DMS53 (cell line): ENCODE measurements at places on chromosomes 1 and 21.

DNA sequence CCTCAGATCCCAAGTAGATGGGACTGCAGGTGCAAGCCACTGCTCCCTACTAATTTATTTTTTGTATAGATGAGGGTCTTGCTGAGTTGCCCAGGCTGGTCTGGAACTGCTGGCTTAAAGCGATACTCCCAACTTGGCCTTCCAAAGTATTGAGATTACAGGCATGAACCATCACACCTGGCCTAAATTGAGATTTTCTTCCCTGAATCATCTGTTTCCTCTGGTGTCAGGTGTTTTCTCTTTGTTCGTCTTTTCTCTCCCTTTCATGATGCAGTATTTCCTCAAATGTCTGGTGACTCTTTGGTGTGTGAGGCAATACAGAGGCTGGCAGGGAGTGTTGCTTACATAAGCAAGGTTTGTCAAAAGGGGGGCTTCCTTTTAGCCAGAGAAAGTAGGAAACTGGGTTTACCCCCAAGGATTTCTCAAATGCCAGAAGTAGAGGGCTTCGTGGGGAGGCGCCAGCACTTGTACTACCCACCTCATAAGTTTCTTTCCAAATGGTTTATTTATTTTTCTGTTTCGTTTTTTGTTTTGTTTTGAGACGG is 27.6 kb downstream of the CLDN14 start:
- DNase-seq, result no peak

- DNase-seq, result no peak
Observed at GRCh38 chr1:220327106-220327505, 54.9 kb upstream of the RAB3GAP2 start.

- no peak for DNase-seq
Observed at GRCh38 chr21:17950591-17950990, 131.4 kb upstream of the C21orf91 start.

DNA sequence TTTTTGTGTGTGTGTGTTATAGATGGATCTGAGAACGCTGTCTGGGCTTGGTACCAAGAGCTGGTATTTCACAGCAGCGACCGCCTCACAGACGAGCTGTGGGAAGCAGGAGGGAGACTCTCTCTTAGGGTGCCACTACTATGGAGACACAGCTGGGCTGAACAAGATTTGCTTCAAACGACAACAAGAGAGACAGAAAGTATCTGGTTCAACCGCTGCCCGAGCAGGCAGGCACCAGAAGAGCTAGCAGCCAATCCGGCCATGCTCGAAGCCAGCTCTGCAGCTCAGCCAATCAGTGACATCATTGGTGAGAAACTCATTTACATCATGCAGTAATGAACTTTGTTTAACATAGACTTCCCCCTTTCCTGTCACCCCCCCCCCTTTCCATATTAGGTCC is 341.3 kb downstream of the USP25 start:
- no peak for DNase-seq

DNA sequence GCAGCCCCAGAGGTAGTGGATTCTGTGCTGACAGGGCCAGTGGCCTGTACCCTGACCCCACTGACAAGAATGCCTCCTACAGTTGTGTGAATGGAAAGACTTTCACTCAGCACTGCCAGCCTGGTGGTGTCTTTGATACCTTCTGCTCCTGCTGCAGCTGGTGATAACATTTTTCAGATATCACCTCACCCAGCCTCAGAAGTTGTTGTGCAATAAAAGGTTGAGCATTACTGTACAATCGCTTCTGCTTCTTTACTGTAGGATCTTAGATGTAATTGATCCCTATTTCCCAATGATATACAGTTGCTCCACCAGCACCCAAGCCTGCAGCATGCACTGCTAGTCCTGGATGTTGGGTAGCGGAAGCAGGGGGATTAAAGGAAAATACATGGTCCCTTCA is 4.8 kb upstream of the CHIA start:
- no peak for DNase-seq

DNA sequence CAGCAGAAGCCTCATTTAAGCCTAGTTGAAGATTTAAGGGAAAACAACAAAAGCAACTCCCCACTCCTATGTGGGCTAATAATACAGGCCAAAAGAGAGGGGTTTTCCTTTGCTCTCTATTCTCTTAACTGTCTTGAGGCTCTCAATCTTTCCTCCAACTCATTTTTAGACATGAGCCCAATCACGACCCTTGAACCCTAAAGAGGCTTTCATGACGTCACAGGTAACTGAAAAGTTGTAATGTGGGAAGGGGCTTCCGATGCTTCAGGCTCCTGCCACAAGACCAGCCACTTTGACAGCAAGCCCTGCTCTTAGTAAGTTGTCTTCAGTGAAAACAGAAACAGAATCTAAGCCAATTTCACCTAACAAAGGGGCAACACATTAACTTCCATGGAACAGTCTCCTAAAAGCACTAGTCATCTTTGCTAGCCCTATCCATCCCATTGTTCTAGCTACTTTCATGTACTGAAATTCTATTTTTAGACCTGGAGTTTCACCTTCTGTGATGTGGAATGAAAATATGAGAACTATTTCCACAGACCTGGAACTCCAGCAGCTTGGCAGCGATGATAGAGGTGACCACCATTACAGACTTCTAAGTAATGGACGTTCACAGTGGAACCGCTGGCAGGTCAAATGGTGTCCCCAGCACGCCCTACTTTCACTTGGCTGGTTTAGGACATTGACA is 36.3 kb downstream of the GPR161 start:
- DNase-seq, result no peak

DNA sequence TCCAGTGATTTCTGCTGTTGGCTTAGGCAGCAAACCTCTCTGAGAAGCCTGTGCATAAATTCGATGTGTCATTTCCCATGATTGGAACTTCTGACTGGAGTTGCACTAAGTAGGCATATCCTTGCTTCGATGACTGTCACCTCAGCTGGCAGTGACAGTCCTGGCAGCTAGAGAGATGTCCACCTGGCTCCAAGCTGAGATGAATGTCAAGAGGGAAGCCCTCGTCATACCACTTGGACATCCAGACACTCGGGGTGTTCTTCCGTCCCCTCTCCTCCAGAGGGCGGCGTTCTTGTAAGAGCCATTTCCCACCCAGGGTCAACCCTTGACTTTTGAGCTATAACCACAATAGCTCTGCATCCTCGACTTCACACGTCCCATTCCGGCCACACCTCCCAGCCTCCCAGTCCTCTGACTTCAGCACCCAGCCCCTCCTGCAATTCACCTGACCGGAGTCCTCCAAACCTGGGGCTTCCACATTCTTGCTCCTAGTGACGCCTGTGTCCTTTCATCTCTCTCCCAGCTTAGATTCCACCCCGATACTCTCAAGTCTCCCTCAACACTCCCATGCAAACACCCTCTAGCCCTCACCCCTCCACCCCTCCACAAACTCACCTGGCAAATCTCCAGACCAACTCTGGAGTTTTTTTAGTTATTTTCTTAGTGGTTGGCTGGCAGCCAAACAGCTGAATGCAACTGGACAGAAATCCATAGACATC is 17.3 kb downstream of the CA6 start:
- DNase-seq, result peak; percentile 95

GRCh38 chr1:53210352-53210751 is 10.1 kb downstream of the CZIB start:
- DNase-seq, result no peak

DNA sequence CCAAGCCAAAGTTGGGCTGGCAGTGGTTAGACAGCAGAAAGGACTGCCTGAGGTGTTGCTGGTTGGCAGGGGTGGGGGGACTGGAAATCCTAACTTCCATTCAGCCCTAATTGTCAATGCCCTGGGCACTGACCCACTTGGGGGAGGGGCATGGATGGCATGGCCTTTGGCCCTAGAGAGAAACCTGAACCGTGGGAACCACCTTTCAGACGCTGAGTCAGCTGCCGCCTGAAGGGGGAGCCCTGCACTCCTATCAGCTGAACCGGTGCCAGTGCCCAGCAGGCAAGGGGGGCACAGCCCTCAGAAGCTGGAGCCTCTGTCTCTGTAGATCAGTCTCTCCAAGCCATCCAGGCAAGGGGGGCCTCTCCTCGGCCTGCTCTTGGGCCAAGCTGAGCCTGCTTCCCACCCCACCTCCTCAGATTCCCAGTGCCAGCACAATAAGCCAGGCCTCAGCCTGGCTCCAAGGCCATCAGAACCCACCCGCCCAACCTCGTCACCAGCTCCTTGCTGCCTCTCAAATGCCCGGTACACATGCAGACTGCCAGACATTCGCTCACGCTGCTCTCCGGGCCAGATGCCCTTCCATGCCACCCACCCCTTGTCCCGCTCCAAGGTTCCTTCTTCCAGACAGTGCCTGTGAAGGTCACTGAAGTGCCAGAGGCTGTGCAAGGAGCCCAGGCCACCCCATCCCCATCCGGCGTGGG is 11.6 kb downstream of the TINAGL1 start:
- DNase-seq, result peak; percentile 92

DNA sequence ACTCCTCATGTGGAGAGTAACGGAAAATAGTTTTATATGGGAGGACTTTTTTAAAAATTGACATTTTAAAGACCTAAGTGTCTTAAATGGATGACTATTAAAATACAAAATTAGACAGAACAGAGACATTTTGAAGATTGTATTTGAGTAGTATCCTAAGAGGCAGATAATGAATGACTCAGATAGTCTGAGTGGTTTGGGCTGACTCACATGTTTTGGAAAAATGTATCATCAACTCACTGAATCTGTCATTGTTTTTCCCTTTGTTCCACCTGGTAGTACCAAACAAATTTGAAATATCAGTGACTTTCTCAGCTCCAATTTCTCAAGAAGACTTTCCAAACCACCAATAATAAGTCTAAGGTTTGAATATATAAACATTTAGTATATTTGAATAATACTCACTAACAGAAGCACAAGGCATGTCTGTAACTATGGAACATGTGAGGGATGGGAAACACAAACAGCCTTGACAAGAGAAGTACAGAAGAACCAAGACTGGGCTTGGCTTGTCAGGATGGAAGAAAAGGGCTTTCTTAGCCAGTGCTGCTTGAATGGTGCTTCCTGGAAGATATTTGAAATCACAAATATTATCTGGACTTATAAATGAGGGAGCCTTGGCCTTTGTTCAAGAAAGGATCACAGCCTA is 90.6 kb downstream of the SGIP1 start:
- DNase-seq, result peak; percentile 84

GRCh38 chr1:168907786-168908348 is 178.9 kb upstream of the DPT start:
- DNase-seq, result peak; percentile 57

GRCh38 chr1:203422656-203423055 is 53.0 kb upstream of the PRELP start:
- no peak for DNase-seq

DNA sequence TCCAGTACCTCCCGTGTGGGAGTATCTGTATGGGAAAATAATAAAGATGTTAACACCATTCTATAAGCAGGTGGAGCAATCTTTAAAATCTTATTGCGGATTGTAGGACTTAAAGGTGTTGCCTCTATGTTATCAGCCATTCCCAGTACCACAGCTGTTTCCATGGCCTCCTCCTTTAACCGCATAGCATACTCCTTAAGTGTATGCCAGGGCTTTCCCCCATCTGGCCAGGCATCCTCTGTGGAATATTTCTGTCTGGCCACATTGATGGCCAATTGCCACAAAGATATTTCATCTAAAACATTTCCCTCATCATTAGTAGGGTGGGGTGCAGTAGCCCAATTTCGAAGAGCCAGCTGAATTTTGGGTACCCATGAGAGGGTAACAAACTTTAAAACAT is 7.3 kb upstream of the STUM start:
- peak; percentile 38 for DNase-seq

GRCh38 chr1:162404550-162405160 is 7.3 kb downstream of the SH2D1B start:
- no peak for DNase-seq

DNA sequence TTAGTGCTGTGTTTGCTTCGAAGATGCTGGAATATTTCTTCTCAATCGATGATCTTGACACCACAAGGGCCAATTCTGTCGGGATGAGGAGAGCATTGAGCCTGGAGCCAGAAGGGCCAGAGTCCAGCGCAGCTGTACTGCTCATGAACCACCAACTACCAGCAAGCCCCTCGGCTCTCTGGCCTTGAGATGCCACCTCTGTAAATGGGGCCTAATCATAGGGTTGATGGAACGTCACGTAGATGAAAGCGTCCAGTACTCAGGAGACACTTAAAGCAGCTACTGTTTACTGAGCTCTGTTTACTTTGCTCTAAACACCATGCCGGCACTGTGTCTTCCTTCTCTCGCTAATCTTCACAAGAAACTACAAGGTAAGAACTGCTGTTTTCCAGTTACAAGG is 26.3 kb downstream of the CCDC185 start:
- peak; percentile 68 for DNase-seq

DNA sequence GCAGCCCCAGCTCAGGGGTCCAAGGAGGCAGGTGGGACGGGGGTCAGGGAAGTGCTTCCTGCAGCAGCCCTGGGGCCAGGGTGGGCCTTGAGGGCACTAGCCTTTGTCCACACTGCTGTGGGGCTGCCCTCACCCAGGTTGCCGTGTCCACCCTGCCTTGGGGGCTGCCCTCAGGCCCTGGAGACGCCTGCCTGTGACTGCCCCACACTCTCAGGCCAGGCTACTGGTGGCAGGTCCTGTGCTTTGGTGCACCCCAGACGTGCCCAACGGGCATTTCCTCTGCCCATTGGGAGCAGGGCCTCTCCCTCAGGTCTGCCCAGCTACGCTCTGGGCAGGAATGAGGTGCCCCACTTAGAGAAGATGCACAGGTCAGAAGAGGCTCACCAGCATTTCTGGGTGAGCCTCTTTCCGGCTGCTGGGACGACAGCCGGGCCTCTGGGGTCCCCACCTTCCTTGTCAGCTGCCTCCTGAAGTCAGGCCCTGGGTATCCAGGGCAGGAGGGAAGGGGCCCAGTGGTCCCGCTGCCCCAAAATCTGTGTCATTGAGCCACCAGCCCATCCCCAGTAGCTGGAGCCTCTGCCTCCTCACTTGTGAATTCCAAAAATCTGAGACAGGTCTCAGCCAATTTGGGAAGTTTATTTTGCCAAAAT is 2.7 kb upstream of the MMEL1 start:
- no peak for DNase-seq

- DNase-seq, result peak; percentile 77
Observed at GRCh38 chr1:1217621-1218523, 3.9 kb upstream of the TNFRSF4 start.

GRCh38 chr1:4856396-4856795 is 202.0 kb downstream of the AJAP1 start:
- DNase-seq, result no peak

DNA sequence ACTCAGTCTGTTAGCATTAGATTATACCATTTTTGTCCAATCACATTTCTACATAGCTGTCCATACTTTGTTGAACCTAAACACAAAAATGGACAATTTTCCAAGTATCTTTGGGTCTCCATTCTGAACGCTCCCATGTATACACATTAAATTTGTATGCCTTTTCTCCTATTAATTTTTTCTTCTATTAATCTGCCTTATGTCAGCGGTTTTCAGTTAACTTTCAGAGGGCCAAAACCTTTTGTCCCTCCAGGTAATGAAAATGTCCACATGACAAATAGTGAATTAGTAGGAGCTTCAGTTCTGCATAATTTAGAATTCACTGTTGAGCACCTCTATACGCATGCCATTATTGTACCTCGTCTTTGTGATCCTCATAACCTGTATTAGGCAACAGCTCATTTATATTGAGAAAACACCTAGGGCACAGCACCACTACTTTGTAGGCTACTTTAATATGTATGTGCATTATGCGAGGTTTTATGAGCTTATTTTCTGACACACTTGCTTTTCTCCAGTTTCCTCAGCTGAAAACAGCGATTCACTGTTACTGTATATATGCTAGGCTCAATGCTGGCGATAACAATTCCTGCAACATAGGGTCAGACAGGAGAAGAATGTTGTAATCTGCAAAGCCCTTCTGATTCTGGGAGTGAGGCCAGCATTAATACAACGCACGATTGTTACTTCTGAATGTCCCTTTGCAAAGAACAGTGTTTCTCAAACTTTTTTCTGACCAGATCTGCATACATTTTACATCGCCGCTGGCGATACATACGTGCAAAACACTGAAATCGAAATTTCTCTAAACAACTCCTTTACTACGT is 1.1 kb upstream of the ABCD3 start:
- peak; percentile 64 for DNase-seq
